ENCODE measurements at places on chromosomes 4 and X. TPM values are rescaled to one million over a fixed set of nuclear protein-coding genes. Genes with fewer than 3 reads are reported as not detected.

The PPEF2 gene
- not detected for total RNA-seq

The SOWAHB gene
- total RNA-seq: under 0.01 TPM

The HNRNPH2 gene
- 120 TPM for total RNA-seq

The HSFX1 gene
- total RNA-seq: 0.66 TPM

The TXK gene
- 0.56 TPM for total RNA-seq

The FRAS1 gene
- total RNA-seq: 0.37 TPM

The HOPX gene
- 0.68 TPM for total RNA-seq

The TBX22 gene
- not detected for total RNA-seq

The SASH3 gene
- not detected for total RNA-seq

The STATH gene
- not detected for total RNA-seq

The NLGN4X gene
- 2.0 TPM for total RNA-seq

The CMC4 gene
- total RNA-seq: 7.7 TPM

The RHOXF2B gene
- not detected for total RNA-seq

The ERVMER34-1 gene
- not detected for total RNA-seq

The CENPVL1 gene
- not detected for total RNA-seq

The IL9R gene
- total RNA-seq: 0.13 TPM

The PAGE1 gene
- not detected for total RNA-seq

The SOWAHD gene
- total RNA-seq: 0.13 TPM
